Right lobe of liver (tissue), 6 donors: ENCODE measurements at places on chromosomes 16 and 17. TPM values are rescaled to one million over a fixed set of nuclear protein-coding genes. Genes with fewer than 3 reads are reported as not detected.
A peak's percentile ranks its signal among the peaks of the same experiment; 100 is the strongest.

- no peak for DNase-seq
- H3K4me3 ChIP-seq: no peak overlapping the region
- H3K4me1 ChIP-seq: no peaks in the 10 kb centered on the region
- no peaks in the 10 kb centered on the region for H3K27me3 ChIP-seq
- H3K36me3 ChIP-seq: no peaks in the 10 kb centered on the region
- no peak overlapping the region for H3K27ac ChIP-seq
Observed at GRCh38 chr17:40622509-40622928, 25.1 kb downstream of the SMARCE1 start.

- peak overlapping the region; percentile 40 for H3K4me3 ChIP-seq
- H3K36me3 ChIP-seq: no peaks in the 10 kb centered on the region
- H3K27me3 ChIP-seq: no peaks in the 10 kb centered on the region
- peaks cover 17% of the 10 kb centered on the region for H3K4me1 ChIP-seq
Observed at GRCh38 chr16:31471241-31471874, 594 bp upstream of the TGFB1I1 start.

DNA sequence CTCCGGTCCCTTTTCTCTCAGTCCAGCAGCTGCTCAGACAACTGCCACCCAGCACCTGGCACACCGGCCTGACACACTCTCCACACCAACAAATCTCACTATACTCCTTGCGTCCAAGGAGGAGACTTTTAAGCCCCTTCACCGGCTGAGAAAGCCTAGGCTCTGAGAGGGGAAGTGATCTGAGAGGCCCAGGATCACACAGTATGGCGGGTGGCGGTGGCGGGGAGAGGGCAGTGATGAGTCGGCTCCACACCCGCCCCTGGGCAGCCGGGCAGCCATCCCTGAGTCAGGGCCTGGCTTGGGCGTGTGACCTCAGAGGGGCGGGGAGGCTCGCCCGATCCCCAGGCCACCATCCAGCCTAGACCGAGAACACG is 569 bp downstream of the FLII start:
- H3K4me3 ChIP-seq: peak overlapping the region; percentile 100
- H3K27ac ChIP-seq: peak overlapping the region; percentile 76
- peaks cover 26% of the 10 kb centered on the region for H3K4me1 ChIP-seq
- no peaks in the 10 kb centered on the region for H3K27me3 ChIP-seq
- no peaks in the 10 kb centered on the region for H3K36me3 ChIP-seq

DNA sequence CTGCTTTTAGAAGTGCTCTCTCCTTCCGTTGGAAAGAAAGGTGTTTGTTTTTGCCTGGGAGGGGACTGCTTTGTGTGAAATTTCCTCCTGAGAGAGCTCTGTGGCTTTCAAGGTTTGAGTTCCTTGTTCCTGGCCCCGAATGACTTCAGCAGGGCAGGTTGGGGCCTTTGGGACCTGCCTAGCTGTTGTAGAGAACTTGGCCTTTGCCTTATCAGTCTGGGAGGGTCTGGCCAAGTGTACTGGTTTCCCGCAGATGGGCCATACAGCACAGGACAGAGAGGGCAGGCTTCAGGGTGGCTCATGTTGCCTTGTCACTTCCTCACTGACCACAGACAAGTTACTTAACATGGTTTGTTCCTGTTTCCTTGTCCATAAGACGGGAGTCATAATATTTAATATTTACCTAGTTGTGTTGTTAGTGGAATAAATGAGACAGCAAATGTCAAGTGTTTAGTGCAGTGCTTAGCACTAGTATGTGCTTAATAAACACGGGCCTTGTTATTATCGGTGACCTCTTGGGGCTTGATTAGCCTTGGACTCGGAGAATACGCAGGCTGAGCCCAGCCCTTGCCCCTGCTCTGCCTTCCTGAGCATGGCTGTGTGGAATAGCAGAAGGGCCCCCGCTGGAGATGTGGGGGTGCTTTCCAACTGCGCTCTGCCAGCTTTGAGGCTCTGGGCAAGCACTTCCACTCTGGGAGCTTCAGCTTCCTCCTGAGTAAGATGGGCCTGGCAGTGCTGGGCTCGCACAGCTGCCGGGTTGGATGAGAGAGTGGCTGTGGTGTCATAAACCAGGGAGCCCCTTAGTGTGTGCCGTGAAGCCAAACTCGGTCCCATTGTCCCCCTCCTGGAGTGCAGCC is 6.6 kb downstream of the PRSS8 start:
- H3K27ac ChIP-seq: peak overlapping the region; percentile 78
- no peaks in the 10 kb centered on the region for H3K27me3 ChIP-seq
- H3K36me3 ChIP-seq: no peaks in the 10 kb centered on the region
- no peak overlapping the region for H3K4me3 ChIP-seq
- no peaks in the 10 kb centered on the region for H3K4me1 ChIP-seq

DNA sequence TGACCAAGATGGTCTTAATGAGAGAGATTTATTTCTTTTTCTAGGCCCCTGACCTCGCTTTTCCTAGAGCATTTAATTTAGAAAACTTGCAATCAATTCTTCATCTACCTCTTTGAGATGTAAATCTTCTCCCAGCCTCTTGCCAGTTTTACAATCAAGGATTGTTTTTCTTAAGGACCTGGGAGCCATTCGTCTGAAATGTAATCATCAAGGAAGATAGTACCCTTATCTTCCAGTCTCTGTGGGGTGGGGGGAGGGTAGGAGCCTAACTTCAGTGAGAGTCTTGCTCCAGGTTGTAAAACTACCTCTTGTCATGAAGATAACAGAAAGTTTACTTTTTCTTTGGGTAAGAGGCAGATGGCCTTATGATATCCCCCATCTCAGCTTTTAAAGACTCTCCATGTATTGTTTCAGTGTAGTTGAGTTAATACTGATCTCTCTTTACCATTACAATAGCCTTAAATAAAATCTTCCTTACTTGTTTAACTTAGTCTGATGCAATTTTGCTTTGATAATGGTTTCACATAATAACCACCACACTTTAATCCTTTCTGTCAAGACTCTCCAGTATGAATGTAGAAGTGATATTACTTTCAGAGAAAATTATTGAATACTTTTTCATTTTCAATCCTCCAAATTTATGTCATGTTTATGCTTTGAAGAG is 110.2 kb upstream of the CPHXL start:
- no peak overlapping the region for H3K4me3 ChIP-seq
- H3K36me3 ChIP-seq: no peaks in the 10 kb centered on the region
- no peaks in the 10 kb centered on the region for H3K4me1 ChIP-seq
- H3K27me3 ChIP-seq: no peaks in the 10 kb centered on the region
- no peak for DNase-seq
- no peak overlapping the region for H3K27ac ChIP-seq

Gene ZSWIM7
- total RNA-seq: 11.1 TPM

- H3K4me1 ChIP-seq: no peaks in the 10 kb centered on the region
- peaks cover 25% of the 10 kb centered on the region for H3K36me3 ChIP-seq
- H3K4me3 ChIP-seq: no peak overlapping the region
- H3K27me3 ChIP-seq: no peaks in the 10 kb centered on the region
Observed at GRCh38 chr17:78993981-78994671, 14.4 kb upstream of the LGALS3BP start.

DNA sequence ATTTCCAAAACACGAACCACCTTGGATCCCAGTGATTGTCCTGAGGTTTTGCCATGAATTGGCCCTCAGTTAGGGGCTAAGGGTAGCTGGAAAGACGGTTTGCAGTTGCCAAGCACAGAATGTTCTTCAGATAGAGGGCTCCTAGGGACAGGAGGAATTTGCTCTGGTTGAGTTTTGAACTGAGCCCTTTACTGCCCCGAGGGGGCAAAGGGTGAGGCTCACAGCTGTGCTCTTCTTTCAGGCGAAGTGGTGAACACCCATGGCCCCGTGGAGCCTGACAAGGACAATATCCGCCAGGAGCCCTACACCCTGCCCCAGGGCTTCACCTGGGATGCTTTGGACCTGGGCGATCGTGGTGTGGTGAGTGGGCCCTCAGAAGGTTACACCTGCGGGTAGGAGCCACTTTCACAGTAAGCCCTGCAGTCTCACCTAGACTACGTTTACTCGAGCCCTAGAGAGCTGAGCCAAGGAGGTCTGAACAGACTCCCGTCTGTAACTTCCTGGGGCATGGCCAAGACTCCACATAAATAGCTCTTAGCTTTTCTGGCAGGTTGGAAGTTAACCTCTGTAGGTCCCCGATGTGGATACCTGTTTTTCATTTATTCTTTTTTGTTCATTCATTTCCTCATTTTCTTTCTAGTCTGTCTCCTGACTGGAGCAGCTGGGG is 32.5 kb downstream of the NMT1 start:
- peaks cover 34% of the 10 kb centered on the region for H3K4me1 ChIP-seq
- no peak overlapping the region for H3K4me3 ChIP-seq
- peak overlapping the region; percentile 79 for H3K27ac ChIP-seq
